ENCODE measurements at places on chromosomes 12 and 14. TPM values are rescaled to one million over a fixed set of nuclear protein-coding genes. Genes with fewer than 3 reads are reported as not detected.

TRMT5 gene
- total RNA-seq: 9.7 TPM

OR6C2 gene
- total RNA-seq: not detected

KRT1 gene
- not detected for total RNA-seq

LTB4R gene
- total RNA-seq: 2.1 TPM

ASIC1 gene
- total RNA-seq: 0.79 TPM

KRT3 gene
- not detected for total RNA-seq

TAS2R8 gene
- total RNA-seq: not detected

PRB2 gene
- total RNA-seq: not detected

EEF1AKMT3 gene
- total RNA-seq: 0.89 TPM

CLEC4A gene
- total RNA-seq: 0.68 TPM

MGP gene
- 79.1 TPM for total RNA-seq

PIWIL1 gene
- total RNA-seq: not detected

SIX4 gene
- total RNA-seq: 38.1 TPM

ACOT4 gene
- total RNA-seq: 0.30 TPM

DNA sequence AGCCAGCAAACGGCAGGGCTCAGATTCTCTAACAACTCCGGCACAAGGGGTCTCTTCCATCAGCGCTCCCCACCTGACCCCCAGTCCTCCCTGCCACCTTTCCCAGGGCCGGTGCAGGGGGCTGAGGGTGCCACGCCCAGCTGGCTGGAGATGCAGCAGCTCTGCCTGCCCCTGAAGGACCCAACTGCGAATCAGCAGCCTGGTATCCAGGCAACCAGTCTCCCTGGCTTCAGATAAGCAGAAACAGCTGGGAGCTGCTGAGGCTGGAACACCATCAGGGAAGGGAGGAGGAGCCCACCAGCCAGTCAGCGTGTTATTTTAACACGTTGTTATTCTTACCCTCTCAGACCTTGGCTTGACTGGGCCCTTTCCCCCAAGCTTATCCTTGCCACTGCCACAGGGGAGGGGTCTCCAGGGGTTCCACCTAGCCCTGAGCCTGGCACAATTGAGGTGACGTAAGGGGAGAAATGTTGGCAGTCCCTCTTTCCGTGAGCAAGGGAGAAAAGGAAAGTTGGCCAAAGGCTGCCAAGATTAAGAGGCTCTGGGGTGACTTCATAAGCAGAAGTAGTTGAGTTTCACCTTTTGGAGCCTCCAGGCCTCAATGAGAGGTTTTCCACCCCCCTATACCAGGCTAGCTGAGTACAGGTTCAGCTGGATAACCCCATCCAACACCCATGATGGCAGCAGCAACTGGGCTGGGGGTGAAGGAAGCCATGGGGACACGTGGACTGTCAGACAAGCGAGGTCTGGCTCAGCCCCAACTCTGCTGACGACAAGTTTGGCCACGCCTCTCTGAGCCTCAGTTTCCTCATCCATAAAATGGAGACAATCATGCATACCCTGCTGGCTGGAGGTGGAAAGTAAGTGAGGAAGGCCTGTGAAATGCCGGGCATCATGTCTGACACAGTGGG is 91.1 kb downstream of the IRF2BPL start:
- H3K27ac ChIP-seq: peak overlapping the region; percentile 86
- no peaks in the 10 kb centered on the region for H3K36me3 ChIP-seq
- DNase-seq: peak; percentile 85
- peak overlapping the region; percentile 25 for H3K4me3 ChIP-seq

GRCh38 chr12:1935242-1935641 is 16.8 kb upstream of the CACNA2D4 start:
- no peak for DNase-seq
- peaks cover 51% of the 10 kb centered on the region for H3K4me1 ChIP-seq
- H3K36me3 ChIP-seq: no peaks in the 10 kb centered on the region
- no peaks in the 10 kb centered on the region for H3K27me3 ChIP-seq
- peak overlapping the region; percentile 72 for H3K27ac ChIP-seq

DNA sequence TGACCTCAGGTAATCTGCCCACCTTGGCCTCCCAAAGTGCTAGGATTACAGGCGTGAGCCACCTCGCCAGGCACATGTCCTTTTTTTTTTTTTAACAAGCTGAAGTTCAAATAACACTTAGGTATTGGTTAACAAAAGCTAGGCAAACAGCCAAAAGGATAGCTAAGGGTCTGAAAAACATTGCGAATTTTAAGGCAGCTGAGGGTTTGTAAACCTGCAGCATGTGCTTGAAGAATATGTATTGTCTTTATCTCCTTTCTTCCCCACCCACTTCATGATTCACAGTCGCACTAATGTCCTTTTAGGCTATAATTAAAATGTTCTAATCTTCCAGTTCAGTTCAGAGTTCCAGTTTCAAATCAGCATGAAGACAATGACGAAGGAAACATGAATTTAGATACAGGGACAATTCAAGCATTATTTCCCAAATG is 30.1 kb upstream of the CERS5 start:
- peak overlapping the region; percentile 77 for H3K27ac ChIP-seq
- no peak for DNase-seq
- H3K36me3 ChIP-seq: peaks cover 85% of the 10 kb centered on the region
- no peaks in the 10 kb centered on the region for H3K27me3 ChIP-seq
- no peak overlapping the region for H3K4me3 ChIP-seq

DNA sequence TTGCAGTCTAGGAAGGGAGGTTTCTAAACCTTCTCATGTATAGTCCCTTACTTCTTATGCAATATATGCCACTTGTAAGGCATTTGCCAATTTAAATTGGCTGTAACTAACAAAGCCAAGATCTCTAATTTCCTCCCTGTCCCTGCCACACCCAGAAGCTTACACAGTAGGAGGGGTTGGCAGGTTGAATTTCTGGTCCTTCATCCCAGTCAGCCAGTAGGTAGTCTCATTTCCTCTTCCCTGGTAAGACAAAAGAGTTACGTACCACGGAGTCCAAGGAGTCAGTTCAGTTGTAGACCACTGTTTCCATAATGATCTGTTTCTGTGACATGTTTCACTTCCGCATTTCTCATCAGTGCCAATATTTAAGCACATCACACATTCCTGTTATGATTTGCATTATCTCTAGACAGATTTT is 47.0 kb upstream of the PLBD1 start:
- no peak for DNase-seq
- H3K36me3 ChIP-seq: no peaks in the 10 kb centered on the region

DNA sequence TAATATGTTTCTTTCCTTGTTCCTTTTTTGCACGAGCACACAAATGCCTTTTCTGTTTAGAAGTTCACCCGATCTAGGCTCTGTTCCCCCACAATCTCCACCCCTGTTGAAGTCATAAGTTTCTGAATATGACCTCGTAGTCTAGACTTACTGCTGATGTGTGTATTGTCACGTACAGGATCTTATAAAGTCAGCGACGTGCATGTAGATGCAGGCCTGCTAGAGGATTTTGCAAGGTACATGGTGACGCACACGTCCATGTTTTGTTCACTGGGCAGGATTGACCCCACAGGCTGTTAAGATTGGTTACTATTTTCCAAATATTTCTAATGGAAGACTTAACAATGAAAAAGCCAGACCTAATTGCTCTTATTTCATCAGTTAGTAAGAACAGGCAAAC is 46.2 kb upstream of the CCDC91 start:
- H3K27ac ChIP-seq: no peak overlapping the region
- DNase-seq: no peak
- no peak overlapping the region for H3K4me3 ChIP-seq
- no peaks in the 10 kb centered on the region for H3K36me3 ChIP-seq

- no peak overlapping the region for H3K4me3 ChIP-seq
- H3K4me1 ChIP-seq: no peaks in the 10 kb centered on the region
- no peaks in the 10 kb centered on the region for H3K27me3 ChIP-seq
These were observed 13.0 kb downstream of the CDKL1 start for GRCh38 chr14:50383618-50384225.

GRCh38 chr14:21414137-21414631 is 30.4 kb upstream of the SUPT16H start:
- H3K27ac ChIP-seq: no peak overlapping the region
- H3K4me1 ChIP-seq: no peaks in the 10 kb centered on the region
- H3K4me3 ChIP-seq: no peak overlapping the region
- DNase-seq: no peak

- peaks cover 41% of the 10 kb centered on the region for H3K27me3 ChIP-seq
- H3K4me3 ChIP-seq: peak within 1 kb of the TSS; percentile 66
- DNase-seq: peak; percentile 89
- H3K4me1 ChIP-seq: no peaks in the 10 kb centered on the region
- H3K36me3 ChIP-seq: no peaks in the 10 kb centered on the region
These were observed at the start of gene IRAK3 for GRCh38 chr12:66188584-66189485. TSS of gene IRAK3 (plus strand) at chr12:66189214. CDS start at chr12:66189300, 86 bp downstream.

- no peak overlapping the region for H3K27ac ChIP-seq
- DNase-seq: no peak
- H3K4me1 ChIP-seq: no peaks in the 10 kb centered on the region
- H3K4me3 ChIP-seq: no peak overlapping the region
- H3K27me3 ChIP-seq: peaks cover 3% of the 10 kb centered on the region
- H3K36me3 ChIP-seq: no peaks in the 10 kb centered on the region
These were observed 7.8 kb downstream of the IRAK3 start for GRCh38 chr12:66196806-66197205.

- DNase-seq: no peak
- no peaks in the 10 kb centered on the region for H3K4me1 ChIP-seq
- no peak overlapping the region for H3K27ac ChIP-seq
- peaks cover 43% of the 10 kb centered on the region for H3K27me3 ChIP-seq
- H3K36me3 ChIP-seq: no peaks in the 10 kb centered on the region
- H3K4me3 ChIP-seq: no peak overlapping the region
These were observed 196.2 kb downstream of the KIF26A start for GRCh38 chr14:104334424-104335161.

DNA sequence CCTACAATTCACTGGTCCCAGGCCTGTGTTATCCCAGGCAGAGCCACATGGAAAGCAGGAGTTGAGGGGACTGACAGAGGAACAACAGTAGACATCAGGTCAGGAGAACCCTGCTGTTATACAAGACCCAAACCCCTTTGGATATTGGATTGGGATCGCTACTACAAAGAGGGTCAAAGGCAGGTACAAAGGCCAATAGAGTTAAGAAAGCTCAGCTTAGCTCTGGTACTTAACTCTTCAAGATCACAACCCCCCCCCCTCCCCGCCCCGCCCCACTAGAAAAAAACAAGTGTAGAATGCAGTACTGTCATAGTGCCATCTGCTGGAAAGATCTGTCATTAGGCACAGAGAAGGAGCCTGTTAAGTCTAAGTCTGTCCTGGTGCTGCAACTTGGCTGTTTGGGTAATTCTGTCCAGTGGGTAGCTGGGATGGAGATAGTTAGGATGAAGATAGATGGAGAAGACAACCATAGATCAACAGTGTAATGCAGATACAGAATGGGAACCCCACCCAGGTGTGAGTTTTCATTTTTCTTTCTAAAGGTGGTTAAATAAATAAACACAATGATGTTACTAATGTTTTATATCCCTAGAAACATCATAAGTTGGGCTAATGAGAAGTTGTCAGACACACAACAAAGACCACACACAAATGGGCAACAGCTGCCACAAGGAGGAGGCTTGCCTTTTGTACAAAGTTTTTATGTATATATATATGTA is 17.2 kb downstream of the REM2 start:
- peaks cover 13% of the 10 kb centered on the region for H3K36me3 ChIP-seq
- H3K4me1 ChIP-seq: no peaks in the 10 kb centered on the region
- H3K4me3 ChIP-seq: no peak overlapping the region
- H3K27ac ChIP-seq: no peak overlapping the region
- no peaks in the 10 kb centered on the region for H3K27me3 ChIP-seq

- H3K4me3 ChIP-seq: no peak overlapping the region
- no peak for DNase-seq
- no peaks in the 10 kb centered on the region for H3K27me3 ChIP-seq
- H3K4me1 ChIP-seq: no peaks in the 10 kb centered on the region
These were observed 97.1 kb downstream of the ARF6 start for GRCh38 chr14:49989966-49990365.

DNA sequence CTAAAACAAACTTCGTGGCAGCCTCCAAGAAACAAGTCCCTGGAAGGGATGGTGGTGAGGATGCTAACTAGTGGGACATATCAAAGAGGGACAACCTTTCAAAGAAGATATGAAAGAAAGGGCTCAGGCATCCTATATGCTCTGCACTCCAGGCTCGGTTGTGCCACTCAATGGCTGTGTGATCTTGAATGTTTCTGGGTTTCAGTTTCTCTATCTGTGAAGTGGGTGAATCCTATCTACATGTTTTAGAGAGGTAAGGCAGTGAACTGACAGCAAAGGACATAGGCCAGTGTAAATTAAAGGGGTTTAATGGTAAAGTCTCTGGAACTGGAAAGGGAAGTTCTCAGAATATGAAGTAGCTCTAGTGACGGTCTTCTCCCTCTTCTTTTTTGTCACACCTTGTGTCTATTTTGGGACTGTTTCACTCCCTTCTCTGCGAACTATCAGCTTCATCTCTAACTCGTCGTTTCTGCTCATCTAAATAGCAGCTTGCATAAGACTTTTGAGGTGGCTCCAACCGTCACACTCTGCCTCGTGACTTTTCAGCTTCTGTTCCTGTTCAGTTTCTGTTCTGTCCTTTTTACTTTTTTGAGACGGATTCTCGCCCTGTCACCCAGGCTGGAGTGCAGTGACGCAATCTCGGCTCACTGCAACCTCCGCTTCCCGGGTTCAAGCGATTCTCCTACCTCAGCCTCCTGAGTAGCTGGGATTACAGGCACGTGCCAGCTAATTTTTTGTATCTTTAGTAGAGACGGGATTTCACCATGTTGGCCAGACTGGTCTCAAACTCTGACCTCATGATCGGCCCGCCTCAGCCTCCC is 273.6 kb downstream of the SUDS3 start:
- no peaks in the 10 kb centered on the region for H3K4me1 ChIP-seq
- no peaks in the 10 kb centered on the region for H3K36me3 ChIP-seq
- no peak overlapping the region for H3K27ac ChIP-seq
- no peak overlapping the region for H3K4me3 ChIP-seq

GRCh38 chr12:57845478-57846284 is 848 bp downstream of the CTDSP2 start:
- peak overlapping the region; percentile 96 for H3K4me3 ChIP-seq
- H3K27ac ChIP-seq: peak overlapping the region; percentile 100
- H3K4me1 ChIP-seq: peaks cover 64% of the 10 kb centered on the region
- H3K36me3 ChIP-seq: no peaks in the 10 kb centered on the region

- no peak overlapping the region for H3K4me3 ChIP-seq
- DNase-seq: no peak
- H3K36me3 ChIP-seq: no peaks in the 10 kb centered on the region
- H3K27ac ChIP-seq: no peak overlapping the region
- no peaks in the 10 kb centered on the region for H3K4me1 ChIP-seq
These were observed 479.2 kb downstream of the RPS29 start for GRCh38 chr14:49106741-49107667.

DNA sequence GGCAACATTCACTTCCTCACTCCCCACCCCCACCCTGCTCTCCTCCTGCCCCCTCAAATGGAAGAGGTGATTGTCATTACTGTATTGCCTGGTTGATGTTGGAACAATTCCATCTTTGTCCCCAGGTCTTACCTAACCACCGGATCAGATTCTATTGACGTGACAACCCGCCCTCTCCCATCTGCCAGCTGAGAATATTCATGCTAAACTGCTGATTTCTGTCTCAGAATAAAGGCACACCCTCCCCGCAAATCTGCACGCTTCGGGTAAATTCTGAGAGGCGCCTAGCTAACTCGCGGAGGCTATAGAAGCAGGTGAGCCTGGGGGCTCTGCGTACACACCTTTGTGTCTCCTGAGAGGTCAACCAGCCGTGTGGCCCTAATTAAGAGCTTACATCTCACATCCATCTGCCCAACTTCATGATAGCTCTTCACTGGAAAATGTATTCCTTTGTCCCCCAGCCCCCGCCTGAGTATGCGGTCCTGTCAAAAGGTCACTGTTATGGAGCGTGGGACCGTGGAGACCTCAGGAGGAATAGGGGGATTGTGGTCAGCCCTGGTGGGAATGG is 1054.3 kb downstream of the VRK1 start:
- DNase-seq: no peak
- no peaks in the 10 kb centered on the region for H3K4me1 ChIP-seq
- H3K27me3 ChIP-seq: no peaks in the 10 kb centered on the region
- no peaks in the 10 kb centered on the region for H3K36me3 ChIP-seq
- no peak overlapping the region for H3K27ac ChIP-seq

GRCh38 chr14:100729982-100730381 is 3.3 kb downstream of the DLK1 start:
- H3K4me3 ChIP-seq: no peak overlapping the region
- DNase-seq: no peak
- H3K27me3 ChIP-seq: peaks cover 38% of the 10 kb centered on the region
- no peaks in the 10 kb centered on the region for H3K36me3 ChIP-seq
